ENCODE measurements at places on chromosomes 7 and 10.

DNA sequence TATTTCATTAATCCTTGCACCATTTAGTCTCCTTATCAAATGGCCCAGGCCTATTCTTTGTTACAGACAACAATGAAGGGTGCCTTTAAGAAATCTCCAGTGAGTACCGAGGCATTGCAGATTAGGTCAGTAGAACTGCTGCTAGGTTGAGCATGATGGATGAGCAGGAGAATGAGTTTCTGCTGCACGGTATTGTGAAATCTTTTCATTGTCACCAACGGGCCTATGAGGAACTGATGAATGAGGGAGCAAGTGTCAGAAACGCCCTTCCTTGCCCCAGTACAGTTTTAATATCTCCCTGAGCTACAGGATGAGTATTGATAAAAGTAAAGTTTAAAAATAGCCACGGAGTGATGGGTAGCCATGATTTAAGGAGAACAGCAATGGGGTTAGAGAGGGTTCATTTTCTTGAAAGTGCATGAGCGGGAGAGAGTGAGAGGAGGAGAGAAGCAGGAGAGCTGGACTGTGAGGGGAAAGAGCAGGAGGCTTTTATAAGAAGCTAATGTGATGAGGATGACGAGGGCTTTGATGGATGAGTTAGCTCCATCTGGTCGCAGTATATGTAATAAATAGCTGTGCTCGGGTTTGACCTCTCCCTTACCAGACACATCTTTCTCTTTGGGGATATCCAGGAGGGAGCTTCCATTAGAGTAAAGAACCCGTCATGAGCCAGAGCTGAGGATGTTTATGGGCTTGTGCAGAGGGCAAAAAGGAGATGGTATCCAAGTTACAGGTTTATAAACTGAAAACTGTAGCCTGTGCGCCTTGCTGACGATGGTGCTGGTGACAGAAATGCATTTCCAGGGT, 526.1 kb downstream of the LRMDA start:
- DNase-seq = no peak

DNA sequence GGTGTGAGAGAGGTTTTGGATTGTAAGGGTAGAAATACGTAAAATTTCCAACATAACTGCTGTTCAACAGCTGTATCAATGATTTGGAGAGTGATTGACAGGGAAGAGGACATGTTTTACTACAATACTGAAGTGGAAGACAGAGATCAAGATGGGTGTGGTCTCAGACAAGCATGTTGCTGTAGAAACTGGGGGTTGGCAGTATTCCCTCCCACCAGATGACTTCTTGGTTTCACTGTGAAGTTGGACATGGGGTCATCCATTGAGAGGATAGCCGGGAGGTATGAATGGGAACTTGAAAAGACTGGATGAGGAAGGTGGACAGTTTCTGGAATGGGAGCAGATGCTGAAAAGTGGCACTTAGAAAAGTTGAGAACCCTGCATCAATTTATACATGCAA, 95.3 kb upstream of the HDAC9 start:
- DNase-seq = no peak

DNA sequence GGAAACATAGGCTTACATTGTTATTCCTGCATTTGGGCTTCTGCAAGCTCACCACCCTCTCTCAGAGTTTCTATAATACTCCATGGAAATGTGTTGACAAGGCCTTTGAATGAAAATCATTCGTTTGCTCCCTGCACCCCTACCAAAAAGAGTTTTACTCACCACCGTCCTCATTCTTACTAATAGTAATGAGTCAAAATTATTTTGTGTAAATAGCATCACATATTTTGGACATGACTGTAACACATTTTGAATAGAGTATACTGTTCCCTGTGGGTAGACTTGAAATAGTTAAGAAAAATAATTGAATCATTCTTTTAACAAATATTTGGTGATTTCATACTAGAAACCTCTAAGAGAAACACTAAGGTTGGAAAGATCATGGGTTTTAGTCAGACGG, 84.6 kb downstream of the AKAP9 start:
- no peak for DNase-seq

DNA sequence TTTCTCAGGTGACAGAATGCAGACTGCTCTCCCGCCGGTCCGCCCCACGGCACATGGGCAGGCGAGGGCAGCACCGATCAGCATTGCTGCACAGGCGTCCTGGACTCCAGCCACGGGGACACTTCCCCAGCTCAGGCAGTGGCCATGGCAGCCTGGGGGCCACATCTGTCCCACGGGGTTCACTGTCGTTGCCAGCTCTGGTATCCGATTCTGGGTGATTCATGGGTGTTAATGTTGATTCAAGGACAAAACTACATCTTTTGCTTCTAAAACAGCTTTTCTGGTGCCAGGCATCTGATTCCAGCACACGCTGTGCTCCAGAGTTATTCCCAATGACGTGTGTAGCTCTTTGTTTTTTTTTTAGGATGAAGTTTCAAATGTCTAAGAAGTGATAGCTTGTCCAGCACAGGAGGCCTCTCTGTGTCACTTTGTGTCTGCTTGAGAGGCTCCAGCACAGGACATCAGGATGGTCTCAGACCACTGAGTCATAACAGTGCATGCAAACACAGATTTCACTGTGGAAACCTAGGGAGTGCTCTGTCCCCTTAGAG, 218.0 kb downstream of the WDR37 start:
- no peak for DNase-seq

- DNase-seq = no peak
These were observed 33.8 kb upstream of the ICA1 start for GRCh38 chr7:8295638-8296361.

DNA sequence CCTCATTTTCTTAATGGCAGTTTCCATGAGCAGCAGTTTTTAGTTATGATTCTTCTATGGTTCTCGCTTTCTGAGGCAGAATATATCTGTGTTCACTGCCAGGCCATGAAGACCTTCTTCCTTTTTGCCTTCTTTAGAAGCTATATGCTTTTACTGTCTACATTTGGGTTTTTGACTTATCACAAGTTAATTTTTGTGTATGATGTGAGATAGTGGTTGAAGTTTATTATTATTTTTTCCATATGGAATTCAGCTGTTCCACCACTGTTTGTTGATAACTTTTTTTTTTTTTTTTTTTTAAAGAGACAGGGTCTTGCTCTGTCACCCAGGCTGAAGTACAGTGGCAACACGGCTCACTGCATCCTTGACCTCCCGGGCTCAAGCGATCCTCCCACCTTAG, 44.5 kb downstream of the INPP5A start:
- no peak for DNase-seq

All from esophagus muscularis mucosa (tissue), 4 donors.